Progenitor cell of endocrine pancreas (in vitro differentiated cells): ENCODE measurements at places on chromosomes 7 and 10.

DNA sequence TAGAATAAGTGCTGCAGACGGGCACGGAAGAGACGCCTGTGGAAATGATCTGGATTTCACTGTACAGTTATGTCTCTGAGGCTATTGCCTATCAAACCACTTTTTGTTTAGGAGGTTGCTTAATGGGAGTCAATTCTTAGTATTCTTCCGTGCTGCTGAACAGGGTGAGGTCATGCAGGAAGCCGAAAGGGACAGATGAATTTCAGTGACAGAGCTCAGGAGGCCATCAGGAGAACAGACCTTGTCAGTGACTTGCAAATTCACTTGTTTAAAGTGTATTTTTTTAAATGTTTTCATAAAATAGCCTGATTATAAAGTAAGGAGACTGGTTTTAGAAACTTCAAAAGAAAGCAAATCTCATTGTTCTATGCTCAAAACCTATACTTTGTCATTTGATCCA lies 58.9 kb downstream of the XRCC2 start:
- H3K27ac ChIP-seq: no peak overlapping the region
- DNase-seq: no peak
- H3K4me3 ChIP-seq: no peak overlapping the region
- peaks cover 10% of the 10 kb centered on the region for H3K4me1 ChIP-seq
- no peaks in the 10 kb centered on the region for H3K36me3 ChIP-seq
- H3K27me3 ChIP-seq: no peaks in the 10 kb centered on the region

- H3K27ac ChIP-seq: peak overlapping the region; percentile 97
- H3K4me1 ChIP-seq: peaks cover 16% of the 10 kb centered on the region
- H3K36me3 ChIP-seq: peaks cover 4% of the 10 kb centered on the region
- H3K4me3 ChIP-seq: peak overlapping the region; percentile 75
- H3K27me3 ChIP-seq: no peaks in the 10 kb centered on the region
These were observed 442 bp upstream of the LZTS2 start for GRCh38 chr10:100998991-100999741.

DNA sequence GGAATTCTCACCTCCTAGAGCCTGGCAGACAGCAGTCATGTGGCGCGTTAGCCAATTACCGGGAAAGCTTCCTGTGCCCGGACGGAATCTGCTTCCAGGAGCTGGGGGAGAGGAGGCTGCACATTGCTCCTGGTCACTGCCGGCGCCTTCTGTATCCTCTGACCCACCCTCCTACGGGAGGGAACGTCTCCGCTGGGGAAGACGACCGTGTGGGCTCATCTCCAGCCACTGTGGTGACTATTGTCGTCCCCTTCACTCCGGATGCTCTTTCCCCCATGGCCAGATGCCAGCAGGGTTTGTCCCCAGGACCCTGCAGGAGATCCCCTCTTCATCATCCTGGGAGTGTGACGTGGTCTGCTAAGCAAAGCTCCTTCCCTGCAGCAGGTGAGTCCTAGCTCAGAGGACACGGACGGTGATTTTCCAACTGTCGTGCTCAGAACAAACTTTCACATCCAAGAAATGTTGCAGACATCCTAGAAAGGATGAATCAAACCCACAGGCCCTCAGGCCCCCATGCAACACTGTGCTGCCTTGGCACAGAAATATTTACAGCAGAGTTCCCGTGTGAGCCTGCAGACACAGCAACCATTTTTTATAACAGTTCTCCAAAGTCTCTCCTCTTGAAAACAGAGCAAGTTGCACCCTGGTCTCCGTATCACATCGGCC lies 29.6 kb upstream of the FAM20C start:
- DNase-seq: no peak
- peaks cover 35% of the 10 kb centered on the region for H3K27me3 ChIP-seq
- no peak overlapping the region for H3K4me3 ChIP-seq
- no peaks in the 10 kb centered on the region for H3K36me3 ChIP-seq
- peaks cover 23% of the 10 kb centered on the region for H3K4me1 ChIP-seq
- no peak overlapping the region for H3K27ac ChIP-seq

GRCh38 chr7:44448922-44449583 lies 41.4 kb downstream of the NUDCD3 start:
- no peak overlapping the region for H3K4me3 ChIP-seq
- H3K27me3 ChIP-seq: no peaks in the 10 kb centered on the region
- peaks cover 17% of the 10 kb centered on the region for H3K36me3 ChIP-seq
- H3K4me1 ChIP-seq: peaks cover 7% of the 10 kb centered on the region

- no peak overlapping the region for H3K27ac ChIP-seq
- no peak for DNase-seq
- no peaks in the 10 kb centered on the region for H3K27me3 ChIP-seq
- H3K4me3 ChIP-seq: no peak overlapping the region
- H3K4me1 ChIP-seq: no peaks in the 10 kb centered on the region
These were observed 118.7 kb upstream of the PTN start for GRCh38 chr7:137462074-137462715.

DNA sequence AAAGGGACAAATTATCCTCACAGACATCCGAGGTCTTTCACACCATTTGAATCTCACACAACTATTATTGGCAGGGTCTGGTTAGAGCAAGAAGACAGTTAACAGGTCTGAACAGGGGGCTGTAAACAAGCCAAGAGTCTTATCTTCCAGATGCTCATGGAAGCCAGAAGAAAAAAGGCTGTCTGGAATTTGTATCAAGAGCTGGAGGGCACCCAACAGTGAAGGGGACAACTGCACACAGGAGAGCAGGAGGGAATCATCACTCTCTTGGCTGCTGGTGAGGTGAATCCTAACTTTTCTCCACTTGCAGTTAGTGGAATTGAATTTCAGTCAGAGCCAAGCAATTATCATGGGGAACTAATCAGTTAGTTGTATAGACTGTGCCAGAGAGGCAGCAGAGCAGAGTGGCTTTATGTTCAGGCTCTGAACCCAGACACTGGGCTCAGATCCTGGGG lies 880.2 kb upstream of the AUTS2 start:
- H3K27ac ChIP-seq: no peak overlapping the region
- H3K27me3 ChIP-seq: peaks cover 21% of the 10 kb centered on the region
- H3K36me3 ChIP-seq: no peaks in the 10 kb centered on the region
- DNase-seq: no peak

DNA sequence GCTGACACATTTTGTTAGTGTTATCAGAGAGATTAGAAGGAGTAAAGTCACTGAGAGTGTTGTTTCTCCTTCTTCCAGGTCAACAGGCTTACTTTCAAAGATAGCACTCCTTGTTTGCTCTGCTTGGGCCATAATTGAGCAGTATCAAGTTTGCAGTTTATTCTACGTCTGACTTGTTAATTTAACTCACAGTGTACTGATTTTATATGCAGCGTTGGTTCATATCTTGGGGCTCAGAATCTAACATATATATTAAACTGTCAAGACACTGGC lies 430.2 kb downstream of the EXOC4 start:
- H3K27ac ChIP-seq: peak overlapping the region; percentile 89
- H3K4me3 ChIP-seq: no peak overlapping the region
- H3K27me3 ChIP-seq: no peaks in the 10 kb centered on the region
- no peaks in the 10 kb centered on the region for H3K36me3 ChIP-seq

GRCh38 chr10:88534072-88534665 lies 48.9 kb downstream of the RNLS start:
- H3K27me3 ChIP-seq: peaks cover 4% of the 10 kb centered on the region
- no peaks in the 10 kb centered on the region for H3K36me3 ChIP-seq
- H3K4me3 ChIP-seq: no peak overlapping the region
- no peak for DNase-seq
- no peak overlapping the region for H3K27ac ChIP-seq
- H3K4me1 ChIP-seq: peaks cover 6% of the 10 kb centered on the region

GRCh38 chr10:79542626-79543025 lies 17.6 kb downstream of the SFTPA2 start:
- H3K4me3 ChIP-seq: no peak overlapping the region
- DNase-seq: no peak
- no peaks in the 10 kb centered on the region for H3K4me1 ChIP-seq
- no peak overlapping the region for H3K27ac ChIP-seq
- no peaks in the 10 kb centered on the region for H3K36me3 ChIP-seq

GRCh38 chr7:155184923-155185322 lies 112.8 kb upstream of the INSIG1 start:
- no peaks in the 10 kb centered on the region for H3K4me1 ChIP-seq
- no peak overlapping the region for H3K27ac ChIP-seq
- no peak for DNase-seq
- H3K27me3 ChIP-seq: peaks cover 15% of the 10 kb centered on the region

DNA sequence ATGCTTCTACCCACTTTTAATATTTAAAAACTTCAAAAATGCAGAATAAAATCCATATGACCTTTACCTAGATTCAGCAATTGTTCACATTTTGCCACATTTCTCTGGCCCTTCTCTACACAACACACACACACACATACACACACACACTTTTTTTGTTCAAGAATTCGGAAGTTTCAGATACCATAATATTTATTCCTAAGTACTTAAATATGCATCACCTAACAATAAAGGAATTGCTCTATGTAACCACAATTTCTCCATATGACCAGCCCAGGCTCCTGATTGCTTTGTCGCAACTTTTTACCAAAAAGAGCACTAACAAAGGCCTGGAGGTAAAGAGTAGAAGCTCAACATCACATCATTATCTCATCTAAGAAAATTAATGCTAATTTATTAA lies 106.6 kb downstream of the FAS start:
- no peak overlapping the region for H3K4me3 ChIP-seq
- H3K4me1 ChIP-seq: no peaks in the 10 kb centered on the region
- no peak for DNase-seq
- no peaks in the 10 kb centered on the region for H3K36me3 ChIP-seq
- H3K27me3 ChIP-seq: peaks cover 12% of the 10 kb centered on the region

DNA sequence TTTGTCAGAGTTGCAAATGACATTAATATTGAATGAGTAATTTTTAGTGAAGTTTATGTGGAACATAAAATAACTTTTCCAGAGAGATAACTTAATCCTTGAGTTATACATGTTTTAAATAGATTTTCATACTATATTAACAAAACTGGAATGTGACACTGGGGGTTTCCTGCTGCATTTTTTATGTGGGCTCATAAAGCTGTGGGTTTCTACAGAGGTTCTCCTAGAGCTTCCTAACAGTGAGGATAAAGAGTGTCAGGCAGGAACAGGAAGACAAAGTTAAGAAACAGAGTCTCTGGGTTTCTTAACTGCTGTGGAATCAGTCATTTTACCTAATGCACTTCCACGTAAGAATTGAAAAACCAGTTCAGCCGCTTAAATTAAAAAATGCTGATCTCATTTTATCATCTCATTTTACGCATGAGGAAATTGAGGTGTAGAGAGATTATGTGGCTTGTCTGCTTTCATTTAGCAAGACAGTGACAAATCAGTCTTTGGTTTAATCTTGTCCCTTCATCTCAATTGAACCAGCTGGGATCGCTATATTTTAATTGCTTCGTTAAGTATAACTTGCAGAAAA lies 5.0 kb downstream of the CD36 start:
- H3K4me1 ChIP-seq: peaks cover 1% of the 10 kb centered on the region
- no peaks in the 10 kb centered on the region for H3K27me3 ChIP-seq
- DNase-seq: no peak
- no peaks in the 10 kb centered on the region for H3K36me3 ChIP-seq

DNA sequence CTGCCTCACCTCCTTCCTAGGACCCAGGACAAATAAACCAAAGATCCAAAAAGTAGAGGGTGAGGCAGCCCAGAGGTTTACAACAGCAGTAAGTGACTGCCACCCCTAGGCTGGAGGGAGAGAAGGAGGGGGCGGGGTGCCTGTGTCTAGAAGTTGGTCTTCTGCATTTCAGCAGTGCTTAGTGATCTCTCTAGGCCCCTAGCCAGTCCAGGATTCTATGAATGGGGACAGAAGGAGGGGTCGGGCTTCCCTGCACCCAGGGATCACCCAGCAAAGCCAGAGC lies 62.8 kb upstream of the KDM7A start:
- H3K27ac ChIP-seq: no peak overlapping the region
- no peak overlapping the region for H3K4me3 ChIP-seq
- peaks cover 5% of the 10 kb centered on the region for H3K27me3 ChIP-seq
- H3K4me1 ChIP-seq: peaks cover 12% of the 10 kb centered on the region
- DNase-seq: no peak

DNA sequence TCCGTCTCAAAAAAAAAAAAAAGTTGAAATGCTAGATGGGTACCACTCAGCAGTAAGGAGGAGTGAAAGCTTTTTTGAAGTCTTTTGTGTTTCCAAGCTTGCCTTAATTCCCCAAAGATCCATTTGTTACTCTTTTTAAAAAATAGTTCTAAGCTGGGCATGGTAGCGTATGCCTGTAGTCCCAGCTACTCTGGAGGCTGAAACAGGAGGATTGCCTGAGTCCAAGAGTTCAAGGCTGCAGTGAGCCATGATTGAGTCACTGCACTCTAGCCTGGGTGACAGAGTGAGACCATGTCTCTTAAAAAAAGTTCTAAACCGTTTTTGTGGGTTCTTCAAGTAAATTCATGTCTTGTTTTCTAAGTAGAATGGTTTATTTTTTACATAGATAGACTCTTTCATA lies 5.3 kb downstream of the TBC1D12 start:
- H3K27me3 ChIP-seq: no peaks in the 10 kb centered on the region
- H3K4me1 ChIP-seq: peaks cover 10% of the 10 kb centered on the region
- no peak overlapping the region for H3K4me3 ChIP-seq
- no peak overlapping the region for H3K27ac ChIP-seq

DNA sequence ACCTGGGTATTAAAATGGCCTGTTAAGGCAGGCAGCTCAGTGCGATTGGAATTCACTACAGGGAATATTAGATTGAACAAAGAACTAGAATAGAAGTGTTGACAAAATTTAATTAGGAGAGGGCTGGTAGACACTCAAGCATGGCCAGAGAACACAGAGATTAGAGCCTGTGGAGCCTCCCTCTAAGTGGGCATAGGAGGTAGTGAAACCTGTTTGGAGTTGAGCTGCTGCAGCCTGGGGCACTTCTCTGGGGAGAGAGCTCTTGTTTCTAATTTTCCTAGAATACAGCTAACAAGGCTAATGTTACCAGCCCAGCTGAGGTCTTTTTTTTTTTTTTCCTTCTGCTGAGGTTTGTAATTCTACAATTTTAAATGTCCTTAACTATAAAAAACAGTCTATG lies 46.4 kb downstream of the TMEM168 start:
- no peaks in the 10 kb centered on the region for H3K27me3 ChIP-seq
- no peak overlapping the region for H3K4me3 ChIP-seq
- H3K36me3 ChIP-seq: no peaks in the 10 kb centered on the region
- no peaks in the 10 kb centered on the region for H3K4me1 ChIP-seq
- DNase-seq: no peak
- H3K27ac ChIP-seq: no peak overlapping the region

- no peaks in the 10 kb centered on the region for H3K27me3 ChIP-seq
- H3K36me3 ChIP-seq: no peaks in the 10 kb centered on the region
- DNase-seq: no peak
These were observed 228.0 kb downstream of the CACNB2 start for GRCh38 chr10:18368273-18368672.

GRCh38 chr7:153193144-153193595 lies 433.6 kb downstream of the ACTR3B start:
- no peak overlapping the region for H3K4me3 ChIP-seq
- no peaks in the 10 kb centered on the region for H3K36me3 ChIP-seq
- no peaks in the 10 kb centered on the region for H3K27me3 ChIP-seq
- H3K4me1 ChIP-seq: no peaks in the 10 kb centered on the region

- no peaks in the 10 kb centered on the region for H3K4me1 ChIP-seq
- H3K4me3 ChIP-seq: no peak overlapping the region
- H3K27ac ChIP-seq: no peak overlapping the region
- no peak for DNase-seq
- peaks cover 57% of the 10 kb centered on the region for H3K36me3 ChIP-seq
- H3K27me3 ChIP-seq: no peaks in the 10 kb centered on the region
These were observed 91.1 kb downstream of the RNF32 start for GRCh38 chr7:156731651-156732050.
